ENCODE measurements at places on chromosomes 12 and 14.

GRCh38 chr14:75804570-75805275 is 143.7 kb downstream of the TTLL5 start:
- DNase-seq, result no peak

DNA sequence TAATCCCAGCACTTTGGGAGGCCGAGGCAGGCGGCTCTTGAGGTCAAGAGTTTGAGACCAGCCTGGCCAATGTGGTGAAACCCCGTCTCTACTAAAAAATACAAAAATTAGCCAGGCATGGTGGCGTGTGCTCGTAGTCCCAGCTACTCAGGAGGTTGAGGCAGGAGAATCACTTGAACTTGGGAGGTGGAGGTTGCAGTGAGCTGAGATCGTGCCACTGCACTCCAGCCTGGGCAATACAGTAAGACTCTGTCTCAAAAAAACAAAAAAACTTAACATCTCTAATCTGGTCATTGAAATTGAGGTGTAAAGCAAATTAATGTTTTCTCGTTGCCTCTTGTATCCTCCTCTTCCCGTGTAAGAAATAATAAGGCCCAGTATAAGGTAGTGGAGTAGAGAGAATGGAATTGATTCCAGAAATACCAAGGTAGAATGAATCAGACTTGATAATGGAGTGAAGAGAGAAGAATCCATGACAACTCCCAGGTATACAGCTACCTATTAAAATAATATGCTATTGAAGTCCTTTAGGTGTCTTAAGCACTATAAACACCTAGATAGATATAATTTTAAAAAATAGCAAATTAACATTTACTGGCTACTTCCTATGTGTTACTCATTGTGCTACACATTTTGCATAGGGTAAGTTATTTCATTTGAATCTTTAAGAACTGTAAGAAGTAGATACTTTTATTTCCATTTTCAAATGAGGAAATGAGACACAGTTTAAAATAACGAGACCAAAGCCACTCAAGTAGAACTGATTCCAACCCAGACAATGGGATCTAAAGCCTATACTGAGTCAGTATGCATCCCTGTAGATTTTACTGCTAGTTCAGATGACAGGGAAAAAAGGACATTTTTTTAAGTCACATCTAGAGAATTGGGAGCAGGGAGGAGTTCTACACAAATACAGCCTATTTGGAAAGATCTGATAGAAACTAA is 23.2 kb downstream of the RAP1B start:
- DNase-seq, result no peak

DNA sequence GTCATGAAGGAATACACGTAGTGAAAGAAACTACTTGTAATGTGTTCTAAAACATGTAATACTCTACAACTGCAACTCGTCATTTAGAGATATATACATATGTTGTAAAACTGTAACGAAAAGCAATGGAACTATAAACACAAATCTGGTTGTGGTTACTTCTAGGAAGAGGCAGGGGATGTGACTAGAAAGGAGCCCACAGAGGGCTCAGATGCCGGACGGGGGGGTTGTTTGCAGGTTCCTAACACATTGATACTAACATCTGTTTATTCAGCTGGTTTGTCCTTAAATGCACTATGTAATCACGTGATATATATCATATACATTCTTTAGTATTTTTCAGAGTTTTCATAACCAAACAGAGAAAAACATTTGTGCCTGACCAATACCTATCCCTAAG is 16.1 kb upstream of the ANHX start:
- no peak for DNase-seq

DNA sequence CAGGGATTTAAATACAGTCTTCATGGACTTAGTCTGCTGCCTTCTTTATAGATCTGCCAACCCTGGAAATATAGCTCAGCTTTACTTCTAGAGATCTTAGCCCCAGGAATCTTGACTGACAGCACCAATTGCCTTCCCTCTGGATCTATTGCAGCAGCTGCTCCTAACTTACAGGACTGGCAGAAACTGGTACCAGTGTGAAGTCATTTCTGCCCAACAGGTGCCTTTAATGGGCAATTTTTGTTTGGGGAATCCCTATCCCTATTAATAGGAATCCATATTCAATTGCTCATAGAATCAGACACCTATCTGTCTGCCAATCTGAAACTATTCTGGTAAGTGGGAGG is 27.2 kb downstream of the SPX start:
- DNase-seq, result no peak

- DNase-seq, result no peak
Measured at GRCh38 chr14:22484632-22485031, 104.4 kb downstream of the DAD1 start.

GRCh38 chr12:123139926-123140675 is 10.8 kb downstream of the PITPNM2 start:
- DNase-seq, result no peak

DNA sequence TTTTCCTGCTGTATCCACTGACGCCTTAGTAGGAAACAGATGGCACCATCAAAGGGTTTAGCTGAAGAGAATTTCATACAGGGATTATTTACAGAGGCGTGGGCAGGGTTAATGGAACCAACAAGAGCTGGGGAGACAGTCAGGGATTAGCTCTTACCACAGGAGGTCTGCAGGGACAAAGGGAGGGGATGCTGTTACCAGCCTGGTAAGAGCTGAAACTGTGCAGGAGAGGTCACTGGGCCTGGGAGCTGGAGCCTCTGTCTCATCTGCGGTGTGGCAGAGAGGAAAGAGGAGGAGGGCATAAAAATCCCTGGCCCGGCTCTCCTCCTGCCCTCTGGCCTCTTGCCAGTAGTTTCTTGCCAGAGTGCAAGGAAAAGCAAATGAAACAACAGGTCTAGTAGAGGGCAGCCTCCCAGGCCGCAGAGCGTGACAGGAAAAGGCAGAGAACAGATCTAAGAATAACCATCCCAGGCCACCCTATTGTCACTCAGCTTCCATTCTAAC is 18.9 kb upstream of the POC1B start:
- DNase-seq, result no peak

DNA sequence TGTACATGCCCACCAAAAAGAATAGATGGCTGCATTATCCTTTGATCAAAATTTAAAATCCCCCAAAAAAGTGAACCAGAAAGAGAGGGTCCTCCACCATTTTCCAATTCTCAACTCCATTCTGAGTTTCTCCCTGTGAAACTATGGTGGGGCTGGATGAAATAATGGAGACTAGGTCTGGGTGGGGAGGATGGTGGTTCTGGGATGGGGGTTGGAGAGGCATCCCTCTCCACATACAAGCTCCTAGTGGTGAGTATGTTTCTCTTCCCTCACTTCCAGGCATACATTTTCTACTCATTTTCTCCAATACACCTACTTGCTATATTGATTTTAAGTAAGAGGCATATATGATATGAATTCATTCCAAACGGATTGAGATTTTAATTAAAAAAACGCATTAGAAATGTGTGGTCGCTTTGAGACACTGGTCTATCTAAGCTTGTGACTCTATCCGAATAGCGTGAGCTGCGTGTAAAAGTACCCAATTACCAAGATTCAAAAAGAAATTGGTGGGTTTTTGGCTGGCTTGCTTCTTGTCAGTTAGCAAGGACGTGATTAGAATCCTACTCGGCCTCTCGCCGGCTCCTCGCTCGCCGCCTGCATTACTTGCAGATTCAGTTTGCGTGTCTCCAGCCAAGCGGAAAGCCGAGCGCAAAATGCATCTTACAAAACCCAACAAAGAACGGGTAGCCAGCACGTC is 3.4 kb downstream of the ASCL1 start:
- no peak for DNase-seq

- no peak for DNase-seq
Measured at GRCh38 chr12:125284945-125285685, 219.9 kb downstream of the AACS start.

DNA sequence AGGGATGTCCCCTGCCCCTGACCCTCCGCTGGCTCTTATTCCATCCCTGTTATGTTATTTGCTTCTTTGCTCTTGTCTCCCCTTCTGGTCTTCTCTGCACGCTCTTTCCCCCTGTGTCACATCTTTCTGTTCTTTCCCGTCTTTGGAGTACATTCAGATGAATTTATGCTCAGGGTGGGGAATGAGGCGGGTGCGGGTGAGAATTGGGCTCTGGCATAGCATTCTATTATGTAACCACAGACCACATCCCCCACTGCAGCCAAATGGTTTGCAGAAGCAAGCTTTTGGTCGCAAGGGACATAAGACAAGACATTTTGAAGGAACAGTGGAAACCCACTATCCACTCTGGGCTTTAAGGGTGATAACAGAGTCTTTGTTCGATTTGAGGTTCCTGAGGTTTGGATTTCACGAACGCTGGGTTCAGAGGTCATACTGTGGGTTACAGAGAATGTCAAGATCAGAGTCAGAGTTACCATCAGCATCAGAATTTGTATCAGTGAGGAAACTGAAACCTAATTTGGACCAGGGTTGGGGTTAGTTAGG is 3.8 kb downstream of the ENDOU start:
- no peak for DNase-seq

GRCh38 chr12:108964371-108965352 is 56.2 kb downstream of the SVOP start:
- DNase-seq, result no peak

Data from activated CD4-positive, alpha-beta T cell treated with anti-CD3 and anti-CD28 coated beads, Interleukin-2, amount 50 U/mL, for 24 hours (primary cell).